Right ventricle myocardium inferior (tissue), 1 donor: ENCODE measurements at places on chromosomes 12 and 14.

- no peak for DNase-seq
Observed at GRCh38 chr12:92735131-92735721, 32.4 kb downstream of the PLEKHG7 start.

- DNase-seq: no peak
Observed at GRCh38 chr12:19482551-19483109, 43.3 kb downstream of the AEBP2 start.

- no peak for DNase-seq
Observed at GRCh38 chr12:59372956-59373355, 222.9 kb upstream of the SLC16A7 start.

GRCh38 chr14:77914073-77914721 is 114.3 kb downstream of the ADCK1 start:
- DNase-seq: no peak

- no peak for DNase-seq
Observed at GRCh38 chr12:103013741-103014300, 56.3 kb downstream of the ASCL1 start.

DNA sequence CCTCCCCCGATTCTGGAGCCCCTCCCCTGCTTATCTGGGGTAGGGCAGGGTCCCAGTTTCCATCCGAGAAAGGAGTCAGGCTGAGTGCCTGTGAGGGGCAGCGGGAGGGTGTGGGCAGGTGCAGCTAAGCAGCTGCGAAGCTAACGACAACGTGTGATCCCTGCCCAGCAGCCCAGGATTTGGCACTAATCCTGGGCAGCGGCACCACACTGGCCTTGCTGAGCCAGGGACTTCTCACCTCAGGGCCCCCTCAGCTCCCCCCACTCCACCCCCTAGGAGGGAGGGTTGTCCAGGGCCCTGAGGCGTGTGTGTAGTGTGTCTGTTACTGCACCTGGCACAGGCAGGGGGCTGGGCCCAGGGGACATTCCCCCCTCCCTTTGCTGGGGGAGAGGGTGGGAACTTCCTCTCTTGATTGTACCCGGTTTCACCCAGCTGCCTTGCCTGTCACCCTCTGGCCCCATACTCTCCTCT is 1.8 kb downstream of the SMIM41 start:
- DNase-seq: no peak

- DNase-seq: no peak
Observed at GRCh38 chr12:89156862-89157262, 195.4 kb downstream of the DUSP6 start.

DNA sequence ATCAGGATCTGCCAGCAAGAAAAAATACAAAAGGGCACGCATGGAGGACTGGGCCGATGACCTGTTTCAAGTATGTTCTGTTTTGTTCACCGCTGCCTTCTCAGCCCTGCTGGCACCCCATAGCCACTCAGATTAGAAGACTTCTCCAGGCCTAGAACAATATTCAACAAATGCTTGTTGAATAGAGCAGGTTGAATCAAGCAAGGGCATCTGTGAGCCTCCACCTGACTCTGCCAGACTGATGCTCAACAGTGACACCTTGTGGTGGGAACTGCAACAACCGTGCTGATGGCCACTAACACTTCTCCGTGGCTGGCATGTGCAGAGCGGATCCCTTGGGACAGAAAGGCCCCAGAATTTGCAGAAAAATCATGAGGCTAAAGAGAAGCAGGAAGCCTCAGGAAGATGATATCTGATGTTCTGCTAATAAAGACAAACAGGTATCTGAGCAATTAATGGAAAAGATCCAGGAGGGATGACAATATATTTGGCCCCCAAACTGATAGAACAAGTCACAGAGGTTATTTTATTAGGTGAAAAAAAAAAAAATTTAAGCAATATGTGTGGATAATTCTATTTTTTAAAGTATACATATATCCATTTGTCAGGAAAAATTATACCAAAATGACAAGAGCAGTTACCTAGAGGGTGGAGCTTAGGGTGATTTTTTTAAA is 114.3 kb downstream of the KSR2 start:
- DNase-seq: no peak

- no peak for DNase-seq
Observed at GRCh38 chr12:97046901-97047300, 139.8 kb downstream of the NEDD1 start.

GRCh38 chr12:24197532-24197931 is 248.1 kb upstream of the SOX5 start:
- no peak for DNase-seq

DNA sequence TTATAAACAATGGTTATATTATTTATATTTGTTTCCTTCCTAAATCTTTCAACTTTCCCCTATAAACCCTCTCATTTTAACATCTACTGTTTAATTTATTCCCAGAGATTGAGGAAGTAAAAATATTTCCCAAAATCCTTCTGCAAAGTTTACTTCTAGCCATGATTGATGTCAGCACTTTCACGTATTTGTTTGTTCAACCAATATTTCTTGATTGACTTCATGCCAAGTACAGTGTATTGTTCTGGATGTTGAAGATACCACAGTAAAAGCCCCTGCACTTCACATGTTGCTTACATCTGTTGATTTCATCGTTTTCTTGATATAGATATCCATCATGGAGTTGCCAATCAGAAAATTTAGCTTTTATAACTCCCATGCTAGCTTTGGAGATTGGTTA is 81.8 kb downstream of the TTLL5 start:
- DNase-seq: no peak

- DNase-seq: no peak
Observed at GRCh38 chr14:74891870-74892269, 10.2 kb downstream of the DLST start.
